Activated effector memory CD4-positive, alpha-beta T cell treated with Interleukin-2 at 50 U/mL for 16 hours (primary cell): ENCODE measurements at places on chromosomes 2 and 18.

DNA sequence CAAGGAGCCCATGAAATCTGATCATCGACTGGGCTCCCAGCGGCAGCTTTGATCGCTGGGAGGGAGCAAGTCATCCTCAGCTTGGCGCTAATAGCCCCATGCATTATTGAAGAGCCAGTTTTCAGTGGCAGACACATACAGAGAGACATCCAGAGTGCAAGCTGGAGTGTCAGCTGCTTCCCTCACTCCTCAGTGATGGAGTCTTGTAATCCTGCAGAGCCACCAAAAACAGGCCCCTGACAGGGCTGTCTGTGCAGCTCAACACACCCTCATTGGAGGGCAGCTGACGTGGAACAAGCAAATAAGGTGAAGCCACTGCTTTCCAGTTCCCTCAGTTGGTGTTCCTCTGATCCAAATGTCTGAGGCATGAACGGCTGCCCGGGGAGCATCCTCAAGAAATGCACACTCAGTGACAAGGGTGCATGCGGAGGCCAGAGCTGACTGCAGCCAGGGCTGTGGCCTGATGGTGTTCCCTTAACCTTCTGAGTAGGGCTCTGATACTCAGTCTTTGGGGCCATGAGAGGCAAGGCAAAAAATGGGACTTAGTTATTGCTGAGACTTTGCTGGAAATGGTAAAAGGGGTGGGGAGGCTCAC is 97.4 kb downstream of the RHOB start:
- no peak for DNase-seq

DNA sequence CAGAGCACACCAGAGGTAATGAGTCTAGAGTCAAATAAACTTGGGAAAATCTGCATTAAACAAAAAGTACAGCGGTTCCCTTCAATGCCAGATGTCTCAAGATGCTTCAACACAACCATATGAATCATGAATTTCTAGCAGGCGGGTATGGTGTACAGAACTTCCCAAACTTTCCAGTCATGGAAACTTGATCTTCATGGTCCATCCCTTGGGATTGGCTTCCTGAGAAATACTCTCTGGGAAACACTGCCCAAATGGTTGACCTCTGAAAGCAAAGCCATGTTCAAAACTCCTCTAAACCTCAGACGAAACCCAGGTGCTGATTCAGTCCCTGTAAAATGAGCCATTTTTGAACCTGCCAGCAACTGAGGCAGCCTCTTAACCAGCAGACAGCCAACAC is 16.4 kb upstream of the TMEM247 start:
- no peak for DNase-seq

DNA sequence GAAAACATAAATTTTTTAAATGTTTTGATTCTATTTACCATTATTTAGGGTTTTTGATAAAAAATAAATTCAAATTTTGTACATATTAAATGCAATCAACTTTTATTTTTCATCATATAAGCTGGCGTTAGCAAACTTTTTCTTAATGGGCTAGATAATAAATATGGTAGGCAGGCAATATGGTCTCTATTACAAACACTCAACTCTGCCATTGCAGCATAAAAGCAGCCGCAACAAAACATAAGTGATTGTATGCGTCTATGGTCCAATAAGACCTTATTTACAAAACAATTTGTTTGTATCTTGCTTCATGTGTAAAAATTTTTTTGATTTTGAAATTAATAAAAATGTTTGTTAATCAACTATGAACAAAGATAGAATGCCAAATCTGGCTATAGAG is 116.8 kb upstream of the GLI2 start:
- DNase-seq: no peak

- DNase-seq: no peak
Measured at GRCh38 chr2:43102366-43103092, 123.9 kb downstream of the ZFP36L2 start.

- no peak for DNase-seq
Measured at GRCh38 chr18:29862824-29863223, 1179.7 kb downstream of the DSC3 start.

DNA sequence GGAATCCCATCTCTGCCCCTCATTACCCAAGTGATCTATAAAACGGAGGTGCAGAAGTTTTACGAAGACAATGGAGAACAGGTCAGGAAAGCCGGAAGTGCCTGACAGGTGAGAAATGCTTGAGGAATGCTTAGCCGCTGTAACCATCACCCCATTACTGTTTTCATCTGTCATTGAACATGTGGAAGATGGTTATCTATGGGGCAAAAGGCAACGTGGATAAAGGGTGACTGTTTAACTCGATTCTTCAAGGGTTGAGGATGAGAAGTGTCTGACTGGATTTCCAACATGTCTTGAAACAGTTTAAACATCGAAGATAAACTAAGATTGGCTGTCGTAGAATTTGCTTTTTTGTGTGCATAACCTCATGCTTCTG is 17.3 kb downstream of the HK2 start:
- DNase-seq: no peak

- no peak for DNase-seq
Measured at GRCh38 chr2:105301646-105302045, 27.9 kb downstream of the TGFBRAP1 start.

DNA sequence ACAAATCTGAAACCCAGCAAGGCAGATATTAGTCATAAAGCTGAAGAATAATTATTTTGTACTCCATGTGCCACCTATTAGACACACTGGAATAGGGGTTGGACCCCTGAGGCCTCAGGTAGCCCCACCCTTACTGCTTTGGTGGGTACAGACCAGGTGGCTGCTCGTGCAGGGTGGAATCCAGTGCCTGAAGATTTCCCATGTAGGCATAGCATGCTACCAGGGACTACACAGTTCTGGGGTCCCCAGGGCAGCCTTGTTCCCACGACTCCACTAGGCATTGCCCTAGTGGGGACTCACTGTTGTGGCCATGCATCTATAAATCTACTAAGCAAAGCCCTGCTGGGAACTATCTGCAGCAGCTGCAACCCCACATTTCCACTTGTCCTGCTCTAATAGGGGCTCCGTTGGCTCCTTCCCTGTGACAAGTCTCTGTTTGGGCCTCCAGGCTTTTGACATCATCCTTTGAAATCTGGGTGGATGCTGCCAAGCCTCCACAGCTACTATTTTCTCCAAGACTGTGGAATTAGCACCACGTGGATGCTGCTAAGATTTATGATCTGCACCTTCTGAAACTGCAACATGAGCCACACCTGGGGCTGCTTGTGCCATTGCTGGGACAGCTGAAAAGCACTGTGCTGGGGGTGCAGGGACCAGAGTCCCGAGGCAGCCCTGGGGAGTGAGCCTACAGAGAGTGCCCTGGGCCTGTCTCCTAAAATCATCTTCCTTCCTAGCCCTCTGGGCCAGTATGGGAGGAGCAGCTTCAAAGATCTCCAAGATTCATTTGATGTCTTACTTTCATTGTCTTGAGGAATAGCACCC is 303.8 kb downstream of the FSIP2 start:
- no peak for DNase-seq

- DNase-seq: no peak
Measured at GRCh38 chr2:43491065-43491639, 104.7 kb downstream of the THADA start.

DNA sequence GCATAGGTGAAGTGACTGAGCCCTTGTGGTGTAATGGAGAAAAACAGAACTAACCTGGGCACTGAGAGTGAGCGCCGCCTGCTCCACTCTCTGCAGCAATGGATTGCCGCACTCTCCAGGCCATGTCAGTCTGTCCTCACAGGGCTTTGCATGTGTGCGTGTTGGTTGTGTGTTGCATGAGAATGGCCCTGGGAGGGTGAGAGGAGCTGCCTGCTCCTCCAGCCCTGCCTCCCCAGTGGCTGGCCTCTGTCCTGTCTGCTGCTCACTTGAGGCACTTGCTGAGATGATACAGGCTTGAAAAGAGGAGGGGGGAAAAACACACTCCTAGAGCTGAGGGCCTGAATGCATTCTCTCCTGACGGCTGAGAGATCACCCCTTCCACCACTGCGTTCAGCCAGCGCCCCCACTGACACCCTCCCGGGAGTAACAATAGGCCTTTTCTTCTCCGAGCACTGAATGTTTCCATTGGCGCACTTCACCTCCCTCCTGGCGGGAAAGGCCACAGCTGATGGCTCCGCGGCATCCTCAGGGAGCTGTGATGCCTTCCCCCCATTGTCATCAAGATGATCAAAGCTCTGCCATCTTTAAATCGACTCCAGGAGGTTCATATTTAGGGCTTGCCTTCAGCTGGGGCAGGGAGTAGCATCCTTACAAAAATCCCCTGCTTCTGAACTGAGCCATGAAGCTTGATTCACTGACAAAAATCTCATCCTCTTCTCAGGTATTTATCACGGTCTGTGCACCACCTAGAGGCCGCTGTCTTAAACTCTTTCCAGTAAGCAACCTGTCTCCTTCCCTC is 49.9 kb upstream of the DAPL1 start:
- no peak for DNase-seq

GRCh38 chr2:231259104-231259503 is 60.7 kb downstream of the ARMC9 start:
- no peak for DNase-seq
